Cortex of kidney (tissue), 1 donor: ENCODE measurements at places on chromosomes 11 and 22.

- DNase-seq: no peak
These were observed 1.6 kb downstream of the PAX6 start for GRCh38 chr11:31809541-31809856.

DNA sequence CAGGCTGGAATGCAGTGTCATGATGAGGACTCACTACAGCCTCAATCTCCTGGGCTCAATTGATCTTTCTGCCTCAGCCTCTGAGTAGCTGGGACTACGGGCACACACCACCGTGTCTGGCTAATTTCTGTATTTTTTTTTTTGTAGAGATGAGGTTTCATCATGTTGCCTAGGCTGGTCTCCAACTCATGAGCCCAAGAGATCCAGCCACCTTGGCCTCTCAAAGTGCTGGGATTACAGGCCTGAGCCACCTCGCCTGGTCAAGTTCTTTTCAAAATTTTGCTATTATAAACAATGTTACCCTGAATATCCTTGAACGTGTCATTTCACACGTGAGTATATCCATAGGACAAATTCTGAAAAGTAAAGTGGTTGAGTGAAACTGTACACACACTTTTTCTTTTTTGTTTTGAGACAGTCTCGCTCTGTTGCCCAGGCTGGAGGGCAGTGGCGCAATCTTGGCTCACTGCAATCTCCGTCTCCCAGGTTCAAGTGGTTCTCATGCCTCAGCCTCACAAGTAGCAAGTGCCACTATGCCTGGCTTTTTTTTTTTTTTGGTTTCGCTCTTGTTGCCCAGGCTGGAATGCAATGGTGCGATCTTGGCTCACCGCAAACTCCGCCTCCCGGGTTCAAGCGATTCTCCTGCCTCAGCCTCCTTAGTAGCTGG, 21.6 kb upstream of the EP300 start:
- DNase-seq: no peak

- no peak for DNase-seq
These were observed 5.7 kb downstream of the KCNQ1 start for GRCh38 chr11:2450321-2451041.

- no peak for DNase-seq
These were observed 96.0 kb downstream of the TRPC6 start for GRCh38 chr11:101487775-101488174.

- no peak for DNase-seq
These were observed 386.6 kb upstream of the NARS2 start for GRCh38 chr11:78961247-78961646.

DNA sequence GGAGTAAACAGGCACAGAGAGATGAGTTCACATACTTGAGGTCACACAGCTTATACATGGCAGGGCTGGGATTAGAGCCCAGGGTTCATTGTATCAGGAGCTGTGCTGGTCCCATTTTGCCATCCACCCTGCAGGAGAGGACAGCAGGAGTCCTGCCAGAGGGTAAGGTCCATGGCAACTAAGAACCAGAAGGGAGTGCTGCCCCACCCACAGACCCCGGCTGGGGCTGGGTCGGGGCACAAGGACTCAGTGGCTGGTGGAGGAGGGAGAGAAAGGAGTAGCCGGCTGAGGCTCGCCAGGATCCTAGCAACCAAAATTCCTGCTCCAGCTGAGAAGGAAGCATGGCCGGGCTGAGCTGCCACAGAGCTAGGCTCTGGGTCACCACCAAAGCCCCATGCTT, 25.9 kb upstream of the TP53I11 start:
- DNase-seq: no peak

GRCh38 chr22:42969348-42969975, 45.5 kb downstream of the PACSIN2 start:
- no peak for DNase-seq

GRCh38 chr11:28463826-28464225, 355.6 kb downstream of the METTL15 start:
- DNase-seq: no peak

GRCh38 chr22:46028106-46028991, 51.4 kb upstream of the WNT7B start:
- no peak for DNase-seq
